ENCODE measurements at places on chromosomes 2 and 18.

- no peak for DNase-seq
These were observed 78.0 kb upstream of the KCNJ3 start for GRCh38 chr2:154620471-154620870.

DNA sequence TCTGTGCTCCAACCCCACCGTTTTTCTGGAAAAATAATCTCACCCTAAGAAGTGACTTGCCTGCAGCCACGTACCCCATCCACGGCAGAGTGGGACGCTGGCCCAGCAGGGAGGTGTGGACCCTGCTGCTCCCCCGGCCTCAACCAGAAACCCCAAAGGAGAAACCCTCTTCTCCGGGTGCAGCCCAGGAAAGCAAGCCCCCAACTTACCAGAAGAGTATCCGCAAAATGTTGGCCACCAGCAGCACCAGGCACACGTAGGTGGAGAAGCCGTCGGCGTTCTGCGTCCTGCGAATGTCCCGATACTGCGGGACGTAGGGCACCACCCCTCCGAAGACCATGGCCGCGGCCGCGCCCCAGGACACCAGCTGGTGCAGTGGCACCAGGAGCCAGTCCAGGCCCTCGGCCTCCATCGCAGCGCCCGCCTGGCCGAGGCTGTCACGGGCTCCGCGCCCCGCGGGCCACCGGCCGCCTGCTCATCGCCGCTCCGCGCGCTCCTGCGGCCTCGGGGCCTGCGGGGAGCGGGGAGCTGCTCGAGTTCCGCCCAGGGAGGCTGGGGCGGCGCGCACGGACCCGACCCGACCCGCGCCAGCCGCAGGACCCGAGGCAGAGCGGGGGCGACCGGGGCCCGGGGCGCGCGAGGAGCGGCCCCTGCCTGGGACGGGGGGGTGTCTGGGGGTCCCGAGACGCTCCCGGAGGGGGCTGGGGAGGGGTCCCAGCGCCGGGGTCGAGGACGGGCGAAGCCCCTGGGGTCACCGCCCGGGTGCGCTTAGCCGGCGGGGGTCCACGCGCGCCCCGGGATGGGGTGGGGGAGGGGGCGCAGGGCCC is 725 bp downstream of the SLC66A2 start:
- no peak for DNase-seq

- DNase-seq = no peak
These were observed 209.1 kb upstream of the ID2 start for GRCh38 chr2:8472545-8473323.

GRCh38 chr18:36312806-36313395 is 15.4 kb downstream of the FHOD3 start:
- no peak for DNase-seq

GRCh38 chr2:9656270-9656766 is 25.5 kb upstream of the YWHAQ start:
- peak; percentile 50 for DNase-seq

- DNase-seq = no peak
These were observed 23.9 kb upstream of the CCDC68 start for GRCh38 chr18:54983041-54983686.

- no peak for DNase-seq
These were observed 60.3 kb upstream of the DNAJC10 start for GRCh38 chr2:182655750-182656149.

All from T-helper 22 cell (primary cell).